ENCODE measurements at places on chromosomes 6 and 20.
A peak's percentile ranks its signal among the peaks of the same experiment; 100 is the strongest.

GRCh38 chr6:81777586-81778268, 25.2 kb upstream of the TENT5A start:
- no peak for DNase-seq

- DNase-seq = no peak
Measured at GRCh38 chr6:117501722-117502121, 19.2 kb downstream of the DCBLD1 start.

- DNase-seq = no peak
Measured at GRCh38 chr6:128357392-128358130, 162.8 kb downstream of the PTPRK start.

DNA sequence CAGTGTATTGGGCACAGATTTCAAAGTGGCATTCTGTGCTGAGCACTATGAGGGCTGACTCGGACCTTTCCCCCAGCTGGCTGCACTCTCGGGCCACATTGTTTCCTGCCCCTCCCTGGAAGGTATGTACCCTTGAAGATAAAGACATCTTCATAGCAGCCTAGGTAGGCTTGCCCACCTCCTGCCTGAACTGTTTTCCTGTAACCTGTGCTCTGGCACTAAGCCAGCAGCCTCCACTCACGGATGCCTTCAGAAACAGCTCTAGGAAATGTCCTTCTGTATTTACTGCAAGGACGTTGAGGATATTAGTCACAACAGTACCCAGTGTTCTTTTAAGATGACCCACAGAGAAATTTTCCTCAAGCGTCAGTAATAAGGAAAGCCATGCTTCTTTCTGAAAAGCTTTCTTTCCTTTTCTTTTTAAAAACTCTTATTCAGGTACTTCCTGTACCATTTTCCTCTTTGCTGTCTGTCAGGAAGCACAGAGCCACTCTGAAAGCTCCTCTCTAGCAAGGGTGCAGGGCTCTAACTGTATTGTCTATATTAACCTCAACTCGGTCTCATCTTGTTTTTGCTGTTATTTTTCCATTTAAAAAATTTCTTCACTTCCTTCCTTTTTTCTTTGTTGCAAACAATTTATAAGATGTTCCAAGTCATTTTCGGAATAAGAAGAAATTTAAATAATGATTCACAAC, 43.5 kb downstream of the TTI1 start:
- DNase-seq = no peak

- no peak for DNase-seq
Measured at GRCh38 chr6:89214197-89214596, 3.0 kb downstream of the GABRR1 start.

GRCh38 chr6:148535976-148536375, 193.3 kb downstream of the SASH1 start:
- DNase-seq = no peak

- DNase-seq = no peak
Measured at GRCh38 chr20:35640724-35641123, 24.0 kb downstream of the CPNE1 start.

DNA sequence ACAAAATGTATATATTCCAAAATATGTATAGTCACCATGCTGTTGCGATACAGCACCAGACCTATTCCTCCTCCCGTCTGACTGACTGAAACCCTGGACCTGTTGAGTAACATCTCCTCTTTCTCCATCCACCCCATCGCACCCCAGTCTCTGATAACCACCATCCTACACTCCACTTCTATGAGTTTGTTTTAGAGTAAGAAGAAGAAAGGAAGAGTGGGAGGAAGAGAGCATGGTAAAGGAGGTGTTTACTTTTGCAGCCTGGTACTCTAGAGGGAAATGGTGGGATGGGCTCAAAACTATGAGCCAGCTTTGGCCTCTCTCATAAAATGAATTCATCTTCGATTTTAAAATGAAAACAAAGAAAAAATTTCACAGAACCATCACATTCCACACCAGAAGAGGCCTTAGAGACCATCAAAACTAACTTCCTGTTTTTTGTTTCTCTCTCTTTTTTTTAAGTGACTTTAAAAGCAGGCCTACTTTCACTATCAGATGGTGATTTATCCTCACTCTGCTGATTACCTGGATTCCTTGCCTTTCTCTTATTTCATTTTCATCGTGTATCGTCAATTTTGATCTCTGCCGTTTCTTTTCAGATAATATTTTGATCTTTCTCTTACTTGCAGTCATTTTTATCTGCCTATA, 16.8 kb upstream of the FUCA2 start:
- DNase-seq = no peak

GRCh38 chr20:25281541-25281991, 33.7 kb downstream of the PYGB start:
- no peak for DNase-seq

- DNase-seq = peak; percentile 93
Measured at GRCh38 chr20:37914672-37915433, 11.9 kb downstream of the VSTM2L start.

- no peak for DNase-seq
Measured at GRCh38 chr6:38214159-38214558, 394.6 kb downstream of the ZFAND3 start.

DNA sequence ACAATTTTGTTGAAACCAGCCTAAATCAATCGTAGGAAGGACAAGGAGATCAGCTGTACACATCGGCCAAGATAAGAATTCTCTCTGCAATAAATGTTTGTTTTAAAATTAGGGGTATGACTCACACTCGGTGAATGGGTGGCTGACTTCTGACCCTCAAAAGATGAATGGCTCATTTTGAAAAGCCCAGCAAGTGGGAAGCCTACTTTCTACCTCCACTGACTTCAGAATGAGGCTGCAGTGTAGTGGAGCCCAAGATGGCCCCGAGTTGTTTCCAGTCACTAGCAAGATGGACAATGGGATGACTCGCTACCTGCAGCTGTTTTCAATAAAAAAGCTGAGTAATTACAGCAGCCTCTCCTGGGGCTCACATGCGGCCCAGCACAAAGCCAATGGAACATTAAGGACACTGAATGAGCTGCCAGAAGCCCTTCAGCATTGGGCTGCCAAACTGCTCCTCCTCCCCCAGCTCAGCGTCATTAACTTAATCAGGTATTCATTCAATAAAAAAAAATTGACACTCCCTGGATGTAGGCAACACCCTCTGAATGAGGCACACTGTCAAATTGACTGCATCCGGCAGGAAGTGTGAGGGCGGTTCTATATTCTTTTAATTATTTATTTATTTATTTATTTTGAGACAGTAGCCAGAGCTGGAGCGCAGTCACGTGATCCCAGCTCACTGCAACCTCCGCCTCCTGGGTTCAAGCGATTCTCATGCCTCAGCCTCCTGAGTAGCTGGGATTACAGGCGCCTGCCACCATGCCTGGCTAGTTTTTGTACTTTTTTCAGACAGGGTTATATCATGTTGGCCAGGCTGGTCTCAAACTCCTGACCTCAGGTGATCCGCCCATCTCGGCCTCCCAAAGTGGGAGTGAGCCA, 107.3 kb downstream of the GMPR start:
- DNase-seq = no peak

- DNase-seq = no peak
Measured at GRCh38 chr6:125074120-125074519, 79.5 kb upstream of the TPD52L1 start.

- DNase-seq = no peak
Measured at GRCh38 chr6:150915880-150916265, 50.4 kb downstream of the MTHFD1L start.

DNA sequence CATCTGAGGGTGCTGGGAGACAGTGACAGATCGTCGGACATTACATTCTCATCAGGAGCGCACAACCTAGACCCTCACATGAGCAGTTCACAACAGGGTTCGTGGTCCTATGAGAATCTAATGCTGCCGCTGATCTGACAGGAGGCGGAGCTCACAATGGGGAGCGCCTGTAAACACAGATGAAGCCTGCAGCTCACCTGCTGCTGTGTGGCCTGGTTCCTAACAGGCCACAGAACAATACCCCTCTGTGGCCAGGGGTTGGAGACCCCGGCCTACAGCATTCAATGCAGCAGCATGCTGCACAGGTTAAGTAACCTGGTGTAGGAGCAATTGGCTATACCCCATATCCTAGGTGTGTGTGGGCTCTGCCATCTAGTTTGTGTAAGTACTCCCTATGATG, 19.5 kb downstream of the ANKRD60 start:
- DNase-seq = peak; percentile 24

GRCh38 chr20:43959079-43959919, 44.6 kb downstream of the TOX2 start:
- peak; percentile 73 for DNase-seq

DNA sequence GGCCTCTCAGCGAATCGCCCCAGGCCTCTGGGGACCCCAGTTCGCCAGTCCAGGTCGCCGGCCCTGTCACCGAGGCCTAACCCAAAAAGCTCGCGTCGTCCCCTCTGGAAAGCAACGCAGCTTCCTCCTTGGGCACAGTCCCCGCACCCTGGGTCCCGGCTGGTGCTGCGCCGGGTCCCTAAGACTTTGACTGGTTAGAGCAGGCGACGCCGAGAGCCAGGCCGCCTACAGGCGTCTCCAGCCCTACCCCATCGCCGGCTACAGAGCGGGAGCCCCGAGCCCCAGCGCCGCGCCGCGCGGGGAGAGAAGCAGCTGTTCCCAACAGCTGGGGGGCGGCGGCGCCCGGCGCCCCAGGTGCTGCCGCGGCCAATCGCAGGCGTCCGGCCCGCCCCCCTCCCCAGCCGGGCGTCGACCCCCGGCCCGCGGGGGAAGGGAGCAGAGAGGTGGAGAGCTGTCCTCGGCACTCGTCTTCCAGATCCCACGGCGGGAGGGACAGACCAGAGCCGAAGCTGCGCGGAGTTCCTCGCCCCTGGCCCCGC, 540 bp upstream of the RBM24 start:
- no peak for DNase-seq

DNA sequence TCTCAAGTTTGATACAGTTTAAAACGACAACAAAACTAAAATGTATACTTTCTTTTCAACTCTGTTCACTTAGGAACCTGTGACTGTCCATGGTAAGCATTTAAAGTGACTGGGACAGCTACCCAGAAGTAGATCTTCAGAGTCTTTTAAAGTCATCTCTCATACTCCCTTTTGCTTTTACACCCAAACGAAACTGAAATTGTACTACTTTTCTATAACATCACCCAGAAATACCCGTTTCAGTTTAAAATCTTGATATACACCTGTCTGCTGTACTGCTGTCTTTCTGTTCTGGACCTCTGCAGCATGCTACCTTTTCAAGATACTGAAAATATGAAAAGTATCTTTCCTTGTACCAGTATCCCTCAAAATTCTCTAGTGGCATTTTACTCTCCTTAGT, 170.4 kb upstream of the THEMIS start:
- DNase-seq = no peak

DNA sequence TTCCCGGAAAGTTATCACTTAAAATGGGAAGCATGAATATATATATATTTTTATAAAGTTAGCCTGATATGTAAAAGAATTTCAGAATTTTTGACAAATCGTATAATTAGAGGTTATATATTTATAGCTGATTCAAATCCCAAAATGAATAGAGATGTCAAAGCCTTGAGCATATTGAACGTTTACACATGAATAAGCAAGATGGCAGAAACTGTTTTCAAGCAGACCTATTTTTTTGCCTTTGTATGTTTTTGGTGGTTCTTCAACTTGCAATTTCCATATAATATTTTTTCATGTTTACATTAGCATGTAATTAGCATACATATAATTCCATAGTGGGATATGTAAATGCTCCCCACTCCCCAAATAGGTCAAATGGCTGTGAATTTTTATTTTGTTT, 189.9 kb downstream of the PRL start:
- DNase-seq = no peak

GRCh38 chr20:52054123-52054522, 137.5 kb downstream of the ZFP64 start:
- no peak for DNase-seq

GRCh38 chr20:258963-259362, 1.4 kb downstream of the DEFB132 start:
- DNase-seq = no peak

- peak; percentile 44 for DNase-seq
Measured at GRCh38 chr6:125220712-125221111, 67.1 kb downstream of the TPD52L1 start.

DNA sequence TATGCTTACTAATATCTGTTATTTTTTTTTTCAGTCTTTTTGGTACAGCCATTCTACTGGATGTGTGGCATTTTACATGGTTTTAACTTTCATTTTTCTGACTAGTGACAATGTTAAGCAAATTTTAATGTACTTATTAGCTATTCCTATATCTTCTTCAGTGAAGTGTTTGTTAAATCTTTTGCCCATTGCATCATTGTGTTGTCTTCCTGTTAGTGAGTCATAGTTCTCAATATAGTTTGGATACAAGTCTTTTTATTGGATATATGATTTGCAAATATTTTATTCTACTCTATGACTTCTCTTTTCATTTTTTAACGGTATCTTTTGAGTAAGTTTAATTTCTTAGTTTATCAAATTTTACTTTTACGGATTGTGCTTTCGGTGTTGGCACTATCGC, 519.4 kb downstream of the CDKAL1 start:
- DNase-seq = no peak

- DNase-seq = peak; percentile 4
Measured at GRCh38 chr6:137105375-137105774, 60.6 kb upstream of the IL20RA start.
